ENCODE measurements at places on chromosomes 11 and 22.

DNA sequence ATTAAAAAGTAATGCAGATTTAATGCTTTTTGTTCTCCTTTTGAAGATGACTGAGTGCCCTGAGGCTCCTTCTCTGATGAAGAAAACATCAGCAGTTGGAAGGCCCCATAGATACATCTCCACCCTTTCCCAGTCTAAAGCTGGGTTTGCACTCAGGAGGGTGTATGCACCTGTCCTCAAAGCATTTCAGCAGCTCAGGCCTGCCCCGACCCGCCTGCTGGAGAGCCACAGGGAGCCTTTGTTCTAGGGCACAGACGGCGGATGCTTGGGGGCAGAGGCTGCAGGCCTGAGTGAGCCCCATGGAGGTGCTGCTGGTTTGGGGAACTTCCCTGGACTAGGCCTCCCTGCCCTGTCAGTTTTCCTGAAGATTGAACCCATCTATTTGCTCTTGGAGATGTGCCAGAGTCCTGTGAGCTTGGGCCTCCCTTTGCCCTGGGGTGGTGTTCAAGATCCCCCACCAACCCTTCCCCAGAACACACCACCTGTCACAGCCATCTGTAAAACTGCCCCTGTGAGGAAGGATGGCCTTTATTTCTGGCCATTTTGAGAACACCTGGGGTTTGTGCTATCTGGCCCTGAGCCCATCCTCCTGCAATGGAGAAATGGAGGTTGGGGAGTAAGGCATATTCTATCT, 160.0 kb downstream of the NAV2 start:
- DNase-seq = no peak

- DNase-seq = no peak
Measured at GRCh38 chr11:102488208-102488607, 35.6 kb upstream of the TMEM123 start.

DNA sequence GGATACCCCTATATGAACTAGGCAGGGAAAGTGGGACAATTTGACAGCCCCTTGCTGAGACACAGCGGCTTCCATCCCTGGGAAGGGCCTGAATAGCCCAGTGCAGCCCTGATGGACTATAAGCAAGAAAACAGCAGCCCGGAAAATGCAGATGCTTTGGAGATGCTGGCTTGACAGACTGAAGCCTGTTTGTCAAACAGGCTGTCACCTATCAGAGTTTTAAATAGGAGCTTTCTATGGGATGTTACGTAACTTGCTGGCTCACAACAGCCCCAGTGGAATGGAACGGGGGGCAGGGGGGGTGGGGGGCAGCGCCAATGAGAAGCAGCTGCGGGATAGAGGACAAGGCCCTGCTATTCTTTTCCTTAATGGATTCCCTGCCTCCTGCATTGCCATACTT, 91.9 kb upstream of the NTM start:
- no peak for DNase-seq

DNA sequence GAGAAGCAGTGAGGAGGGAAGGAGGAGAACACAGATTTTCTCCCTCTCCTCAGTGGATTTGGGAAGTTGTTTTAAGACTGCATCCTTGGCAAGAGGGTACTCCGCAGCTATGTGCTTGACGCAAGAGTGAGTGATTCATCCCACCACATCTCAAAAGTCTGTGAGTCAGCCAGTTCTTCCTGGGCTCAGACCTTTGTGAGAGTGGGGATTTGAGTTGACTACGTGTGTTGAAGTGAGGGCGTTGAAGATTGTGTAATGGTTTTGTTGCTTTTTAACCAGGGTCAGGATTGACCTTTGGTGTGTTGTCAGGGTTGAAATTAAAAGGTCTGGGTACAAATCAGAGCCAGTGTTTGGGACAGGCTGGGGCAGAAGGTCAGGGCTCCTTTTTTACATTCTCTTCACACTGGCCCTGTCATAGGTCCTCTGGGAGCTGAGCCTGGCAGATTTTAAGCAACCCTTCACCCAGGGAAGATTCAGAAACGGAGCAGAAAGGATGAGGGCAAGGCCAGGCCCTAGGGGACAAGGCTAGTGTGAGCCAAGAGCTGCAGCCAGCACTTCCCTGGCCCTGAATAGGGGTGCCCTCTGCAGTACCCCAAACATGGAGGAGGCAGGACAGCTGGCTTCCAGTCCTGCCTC, 4.2 kb upstream of the C11orf86 start:
- no peak for DNase-seq

DNA sequence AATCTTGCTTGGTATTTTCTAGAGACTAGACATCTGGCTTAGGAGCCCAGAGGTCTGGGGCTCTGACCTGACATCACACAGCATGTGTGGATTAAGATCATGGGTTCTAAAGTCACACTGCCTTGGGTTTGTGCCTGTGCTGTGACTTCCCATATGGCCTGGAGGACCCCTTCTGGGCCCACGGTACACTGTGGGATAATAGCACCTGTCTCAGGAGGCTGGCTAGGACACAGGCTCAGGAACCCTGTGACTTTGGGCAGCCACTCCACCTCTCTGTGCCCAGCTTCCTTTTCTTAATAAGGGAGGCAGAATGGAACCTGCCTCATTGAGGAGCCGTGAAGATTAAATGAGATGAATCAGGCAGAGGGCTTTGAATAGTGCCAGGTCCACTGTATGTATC, 99.2 kb upstream of the B3GAT1 start:
- DNase-seq = peak; percentile 17

DNA sequence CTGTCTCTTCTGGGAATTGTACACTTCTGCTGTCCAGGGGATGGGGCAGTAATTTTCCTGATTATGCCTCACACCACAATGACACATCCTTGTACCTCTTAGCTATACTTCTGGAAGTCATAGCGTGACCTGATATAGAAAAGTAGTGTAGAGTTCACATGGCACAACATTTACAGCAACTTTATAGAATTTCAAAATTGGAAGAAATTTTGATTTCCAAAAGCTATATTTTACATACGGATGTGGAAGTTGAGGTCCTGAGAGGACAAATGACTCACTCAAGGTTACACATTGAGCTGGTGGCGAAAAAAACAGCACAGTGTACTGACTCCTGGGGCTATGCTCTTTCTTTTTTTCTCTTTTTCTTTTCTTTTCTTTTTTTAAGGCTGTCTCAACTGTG, 6.3 kb upstream of the CYP2R1 start:
- DNase-seq = no peak

- no peak for DNase-seq
Measured at GRCh38 chr11:128927683-128928336, 14.9 kb downstream of the TP53AIP1 start.

GRCh38 chr11:115848611-115849010, 344.4 kb upstream of the CADM1 start:
- no peak for DNase-seq

- DNase-seq = no peak
Measured at GRCh38 chr11:70027451-70027850, 50.7 kb upstream of the ANO1 start.

DNA sequence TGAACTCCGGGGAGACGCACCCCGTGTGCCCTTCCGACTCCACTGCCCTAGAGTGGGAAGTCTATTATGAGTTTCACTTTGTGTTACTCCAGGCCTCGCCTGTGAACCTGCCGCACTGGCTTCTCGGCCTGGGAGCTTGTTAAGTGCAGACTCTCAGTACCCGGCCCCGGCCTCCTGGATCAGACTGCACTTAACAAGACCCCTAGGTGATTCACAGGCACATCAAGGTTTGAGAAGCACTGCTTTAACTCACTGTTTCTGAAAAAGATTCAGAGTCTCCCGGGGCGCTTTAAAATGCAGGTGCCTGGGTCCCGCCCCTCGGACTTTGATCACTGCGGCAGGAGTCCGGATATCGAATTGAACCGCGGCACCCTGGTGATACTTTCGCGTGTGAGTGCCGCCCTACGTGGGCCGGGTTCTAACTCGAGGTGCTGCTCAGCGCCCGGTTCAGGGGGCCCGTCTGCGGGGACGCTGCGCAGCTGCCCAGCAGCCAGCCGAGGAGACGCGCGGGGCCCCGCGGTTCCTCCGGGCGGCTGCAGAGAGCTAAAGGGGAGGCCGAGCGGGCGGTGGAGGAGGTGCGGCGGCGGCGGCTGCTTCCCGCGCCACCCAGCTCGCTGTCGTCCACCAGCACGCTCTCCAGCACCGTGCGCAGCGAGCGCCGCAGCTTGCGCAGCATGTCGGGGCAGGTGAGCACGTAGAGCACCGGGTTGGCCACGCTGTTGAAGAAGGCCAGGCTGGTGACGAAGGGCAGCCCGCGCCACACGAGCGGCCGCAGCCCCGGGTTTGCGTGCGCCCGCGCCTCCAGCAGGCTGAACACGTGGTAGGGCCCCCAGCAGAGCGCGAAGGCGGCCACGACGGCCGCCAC, 3.4 kb downstream of the PTGDR2 start:
- DNase-seq = no peak

DNA sequence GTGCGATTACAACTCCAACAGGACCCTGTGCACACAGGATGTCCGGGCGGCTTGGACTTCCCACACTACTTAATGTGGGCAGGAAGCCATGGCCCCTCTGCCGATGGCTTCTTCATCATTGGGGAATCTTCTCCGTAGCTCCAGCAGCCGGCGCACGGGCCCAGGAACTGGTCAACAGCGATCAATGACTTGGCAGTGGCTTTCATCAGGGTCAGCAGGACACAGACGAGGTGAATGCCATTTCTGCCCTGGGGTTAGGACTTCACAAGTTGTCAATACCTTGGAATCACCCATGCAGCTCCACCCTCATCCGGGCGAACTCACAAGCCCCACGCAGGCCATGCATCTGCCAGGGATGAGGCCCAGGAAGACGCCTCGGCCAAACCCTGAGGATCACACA, 645.7 kb downstream of the BRD1 start:
- no peak for DNase-seq

- DNase-seq = no peak
Measured at GRCh38 chr22:30866811-30867271, 101.7 kb downstream of the MORC2 start.

DNA sequence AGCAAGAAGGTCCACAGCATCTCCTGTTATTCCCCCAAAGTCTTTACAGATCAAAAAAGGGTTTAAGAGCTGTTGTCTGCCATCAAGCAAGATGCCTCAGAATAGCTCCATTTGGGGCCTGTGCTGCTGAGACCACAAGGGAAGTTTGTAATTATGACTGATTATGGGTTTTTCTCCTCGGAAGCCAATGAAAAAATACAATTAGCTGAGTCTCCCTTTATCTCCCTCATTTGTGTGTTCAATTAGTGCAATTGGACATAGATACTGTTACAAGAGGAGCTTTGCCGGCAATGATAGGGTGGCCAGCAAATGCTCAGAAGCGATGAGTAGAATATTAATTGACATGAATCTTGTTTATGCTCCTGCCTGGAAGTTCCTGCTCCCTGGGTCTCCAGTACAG, 83.7 kb downstream of the COMMD9 start:
- DNase-seq = no peak

GRCh38 chr11:11740836-11741235, 100.9 kb upstream of the USP47 start:
- no peak for DNase-seq

- DNase-seq = no peak
Measured at GRCh38 chr22:41048791-41049717, 43.3 kb upstream of the EP300 start.

DNA sequence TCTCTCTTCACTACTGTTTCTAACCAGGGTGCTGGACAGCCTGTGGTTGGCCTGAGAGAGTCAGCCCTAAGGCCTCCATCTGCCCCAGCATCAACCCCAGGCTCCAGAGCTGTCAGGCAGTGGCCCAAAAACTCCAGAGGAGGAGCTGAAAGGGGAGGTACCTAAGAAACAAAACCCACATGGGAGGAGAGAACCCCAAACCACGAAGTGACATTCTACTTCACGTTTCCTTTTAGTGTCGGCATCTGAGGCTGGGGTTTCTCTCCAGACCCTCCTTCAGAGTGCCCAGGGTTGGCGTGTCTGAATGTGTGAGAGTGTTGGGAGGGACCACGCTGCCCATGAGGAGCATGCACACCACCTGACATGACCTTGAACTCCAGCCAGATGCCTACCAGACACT, 69.8 kb upstream of the NNMT start:
- no peak for DNase-seq

DNA sequence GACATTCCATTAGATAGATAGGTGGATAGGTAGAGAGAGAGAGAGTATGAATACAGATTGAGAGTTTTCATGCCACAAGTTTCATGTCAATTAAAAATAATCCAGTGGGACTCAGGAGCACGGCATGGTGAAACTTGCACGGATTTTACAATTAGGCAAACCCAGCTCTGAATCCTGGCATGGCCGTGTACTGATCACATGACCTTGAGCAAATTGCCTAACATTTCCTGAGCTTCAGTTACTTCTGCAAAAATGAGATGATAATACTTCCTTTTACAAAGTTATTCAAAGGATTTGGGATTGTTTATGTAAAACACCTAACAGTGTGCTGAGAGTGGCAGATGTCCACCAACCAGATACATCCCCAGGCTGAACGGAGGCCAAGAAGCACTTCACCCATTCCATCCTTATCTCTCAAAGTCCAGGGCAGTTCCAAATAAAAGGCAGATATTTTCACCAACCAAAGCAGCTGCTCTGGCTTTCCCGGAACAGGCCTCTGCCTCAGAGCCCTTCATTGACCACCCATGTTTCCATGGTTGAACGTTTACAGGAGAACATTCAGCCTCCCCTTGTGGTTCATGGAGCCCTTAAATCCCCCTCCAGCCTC, 17.9 kb downstream of the APLNR start:
- no peak for DNase-seq

DNA sequence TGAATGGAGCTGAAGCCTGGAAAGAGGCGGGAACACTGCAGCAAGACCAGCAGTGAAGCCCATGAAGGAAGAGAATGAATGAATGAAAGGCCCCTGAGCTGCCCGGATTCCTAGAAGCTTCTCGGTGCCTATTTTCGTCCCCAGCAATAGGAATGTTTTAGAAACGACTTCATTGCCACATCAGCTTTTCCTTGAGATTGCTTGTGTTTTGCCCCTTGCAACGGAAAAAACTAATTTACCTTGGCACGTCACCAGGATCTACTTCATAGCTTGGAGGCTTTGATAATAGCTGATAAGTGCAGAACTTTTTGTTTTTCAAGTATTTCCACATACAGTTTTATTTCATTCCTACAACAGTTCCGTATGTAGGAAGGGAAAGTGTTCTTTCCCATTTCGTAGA, 248.9 kb upstream of the NARS2 start:
- DNase-seq = no peak

Data from activated naive CD4-positive, alpha-beta T cell treated with anti-CD3 and anti-CD28 coated beads, Interleukin-2, amount 10 ng/mL, durations not matched to agents 7 days and 5 days (primary cell).